ENCODE measurements at places on chromosomes 3 and 15.

DNA sequence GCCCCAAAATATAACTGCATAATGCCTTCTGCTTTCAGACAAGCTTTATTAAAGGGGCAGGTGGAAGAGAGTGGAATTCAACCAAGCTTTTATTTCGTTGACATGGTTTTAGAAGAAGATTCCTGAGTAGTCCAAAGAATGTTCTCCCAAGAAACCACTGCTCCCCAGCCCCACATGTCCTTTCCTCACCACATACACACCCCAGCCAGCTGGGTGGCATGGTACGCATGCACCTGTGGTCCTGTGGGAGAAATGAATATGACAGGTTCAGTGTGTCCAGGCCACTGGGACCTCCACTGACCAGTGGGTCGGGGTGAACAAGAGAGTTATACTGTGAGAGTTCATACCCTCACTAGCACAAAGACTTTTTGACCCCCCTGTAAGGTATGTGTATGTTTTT, 30.2 kb downstream of the ARID3B start:
- no peak for DNase-seq

DNA sequence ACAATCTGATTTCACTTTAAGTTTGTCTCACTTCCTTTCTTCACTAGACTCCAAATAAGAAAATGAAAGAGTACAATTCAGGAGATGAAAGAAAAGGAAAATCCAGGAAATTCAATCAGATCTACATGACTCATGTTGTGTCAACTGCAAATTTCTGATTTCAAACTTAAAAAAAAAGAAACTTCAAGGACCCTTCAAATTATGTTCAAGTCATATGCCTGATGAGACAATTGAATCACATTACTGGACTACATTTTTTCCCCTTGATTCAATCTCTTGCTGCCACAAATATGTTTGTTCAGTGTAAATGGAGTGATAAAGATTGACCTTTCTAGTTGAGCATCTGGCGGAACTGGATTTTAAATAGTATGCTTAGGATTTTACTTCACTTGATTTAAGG, 37.4 kb downstream of the FRMD5 start:
- peak; percentile 94 for DNase-seq

DNA sequence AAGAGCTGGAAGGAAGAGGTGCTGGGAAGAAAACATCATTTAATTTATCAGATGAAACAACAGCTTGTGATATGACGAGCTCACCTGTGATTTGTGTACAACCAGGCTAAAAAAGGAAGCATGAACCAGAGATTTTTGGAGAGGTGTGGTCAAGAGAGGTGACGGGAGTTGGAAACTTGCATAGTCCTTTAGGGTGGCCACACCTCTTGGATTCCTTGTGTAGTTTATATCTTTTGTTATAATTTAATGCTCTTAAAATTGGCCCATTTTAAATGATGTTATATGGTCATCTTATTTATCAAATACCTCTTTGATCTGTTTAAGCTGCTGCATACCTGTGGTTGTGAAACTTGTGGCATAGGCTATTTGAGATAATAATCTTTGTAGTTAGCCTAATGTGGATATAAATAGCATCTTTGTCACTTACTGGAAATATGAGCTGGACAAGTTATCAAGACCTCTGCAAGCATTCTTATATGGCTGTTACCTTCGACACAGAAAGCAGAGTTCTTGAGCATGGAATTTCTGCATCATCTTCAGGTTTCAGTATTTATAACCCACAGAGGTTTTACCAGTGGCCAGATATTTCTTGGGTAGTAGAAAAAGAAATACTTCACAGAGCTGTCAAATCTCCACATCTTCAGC, 49.1 kb downstream of the IL1RAP start:
- DNase-seq, result no peak

DNA sequence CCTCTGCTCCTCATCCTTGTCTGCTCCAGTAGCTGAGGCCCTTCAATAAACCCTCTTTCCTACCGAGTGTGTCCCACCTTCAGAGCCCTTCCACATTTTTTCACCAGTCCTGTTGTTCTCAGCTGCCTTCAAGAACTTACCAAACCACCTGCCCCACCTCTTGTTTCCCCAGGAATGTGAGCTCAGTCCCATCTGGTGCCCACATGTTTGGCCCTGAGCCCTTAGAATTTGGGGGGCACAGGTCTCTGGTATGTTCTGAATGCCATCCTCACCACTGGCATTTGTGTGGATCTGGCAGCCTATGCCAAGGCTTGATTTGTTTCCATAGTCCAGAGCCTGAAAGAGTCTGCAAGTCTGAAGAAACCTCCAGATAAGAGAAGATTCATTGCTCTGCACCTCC, 315.2 kb upstream of the PPP2R3A start:
- DNase-seq, result no peak

- DNase-seq, result no peak
Measured at GRCh38 chr3:44400771-44401170, 62.2 kb downstream of the TCAIM start.

- DNase-seq, result no peak
Measured at GRCh38 chr15:88125576-88125975, 131.0 kb downstream of the NTRK3 start.

DNA sequence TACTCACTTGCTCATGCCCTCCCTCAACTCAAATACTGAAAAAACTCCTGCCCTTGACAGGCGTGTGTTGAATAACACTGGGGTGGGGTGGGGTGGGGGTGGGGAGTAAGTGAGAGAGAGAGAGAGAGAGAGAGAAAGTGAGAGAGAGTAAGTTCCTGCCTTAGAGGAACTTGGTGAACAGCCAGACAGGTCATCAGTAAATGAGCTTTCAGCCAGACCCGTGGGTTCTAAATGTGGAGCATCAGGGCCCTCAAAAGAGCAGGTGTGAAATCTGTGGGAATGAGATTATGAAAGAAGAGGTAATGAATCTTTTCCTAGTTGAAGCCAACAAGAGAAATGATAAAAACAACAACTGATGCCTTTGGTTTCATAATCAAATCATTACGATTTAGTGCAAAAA, 134.4 kb upstream of the FAM3D start:
- DNase-seq, result no peak

GRCh38 chr3:196969134-196969659, 564 bp upstream of the PIGZ start:
- DNase-seq, result no peak

DNA sequence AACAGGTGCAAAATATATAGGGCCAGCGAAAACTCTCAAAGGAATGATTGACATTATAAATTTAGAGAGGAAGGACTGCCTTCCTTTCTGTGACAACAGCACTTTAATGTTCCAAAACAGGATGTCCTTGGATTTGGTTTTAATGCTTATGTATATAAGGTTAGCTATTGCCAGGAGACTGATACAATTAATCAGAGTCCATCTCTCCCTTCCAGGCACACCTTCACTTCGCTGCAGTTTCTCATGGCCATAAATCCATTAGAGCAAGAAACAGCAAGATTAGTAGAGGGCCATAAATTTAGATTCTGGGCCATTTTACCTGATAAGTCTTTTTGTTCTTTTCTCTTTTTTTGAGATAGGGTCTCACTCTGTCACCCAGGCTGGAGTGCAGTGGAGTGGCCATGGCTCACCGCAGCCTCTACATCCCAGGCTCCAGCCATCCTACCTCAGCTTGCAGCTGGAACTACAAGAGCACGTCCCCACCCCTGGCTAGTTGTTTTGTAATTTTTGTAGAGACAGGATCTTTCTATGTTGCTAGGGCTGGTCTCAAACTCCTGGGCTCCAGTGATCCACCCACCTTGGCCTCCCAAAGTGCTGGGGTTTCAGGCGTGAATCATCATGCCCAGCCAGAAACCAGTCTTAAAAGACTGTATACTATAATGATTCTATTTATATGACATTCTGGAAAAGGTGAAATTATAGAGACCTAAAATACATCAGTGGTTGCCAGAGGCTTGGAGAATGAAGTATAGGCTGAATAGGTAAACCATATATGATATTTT, 15.7 kb upstream of the TFRC start:
- no peak for DNase-seq

DNA sequence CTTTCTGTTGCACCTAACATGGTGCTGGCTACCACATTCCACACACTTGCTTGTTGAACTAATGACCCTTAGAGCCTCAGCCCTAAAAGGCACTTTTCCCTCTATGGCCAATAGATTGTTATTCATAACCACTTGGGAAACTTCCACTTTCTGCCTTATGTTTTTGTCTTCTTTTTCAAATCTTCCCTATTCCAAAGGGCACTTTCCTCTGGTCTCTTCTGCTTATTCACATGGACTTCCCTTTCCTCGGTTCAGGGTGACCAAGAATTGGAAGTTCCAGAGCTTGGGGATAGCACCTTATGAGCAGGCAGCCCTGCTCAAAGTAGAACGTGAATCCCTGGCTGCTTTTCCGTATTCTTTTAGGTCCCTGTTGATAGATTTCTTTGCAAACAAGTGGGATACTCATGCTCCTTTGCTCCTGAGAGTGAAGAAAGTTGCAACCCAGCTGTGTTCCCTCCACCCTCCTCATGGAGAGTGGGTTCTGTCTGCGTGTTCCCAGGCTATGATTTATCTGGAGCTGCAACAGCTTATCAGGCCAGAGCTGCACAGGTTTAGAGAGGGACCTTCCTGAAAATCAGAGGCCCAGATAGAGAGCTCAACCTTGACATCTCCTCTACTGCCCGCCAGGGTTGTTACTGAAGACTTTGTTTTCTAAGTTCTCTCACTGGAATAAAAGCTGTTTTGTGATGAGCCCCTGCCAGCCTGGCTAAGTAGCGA, 58.8 kb upstream of the MYZAP start:
- no peak for DNase-seq

DNA sequence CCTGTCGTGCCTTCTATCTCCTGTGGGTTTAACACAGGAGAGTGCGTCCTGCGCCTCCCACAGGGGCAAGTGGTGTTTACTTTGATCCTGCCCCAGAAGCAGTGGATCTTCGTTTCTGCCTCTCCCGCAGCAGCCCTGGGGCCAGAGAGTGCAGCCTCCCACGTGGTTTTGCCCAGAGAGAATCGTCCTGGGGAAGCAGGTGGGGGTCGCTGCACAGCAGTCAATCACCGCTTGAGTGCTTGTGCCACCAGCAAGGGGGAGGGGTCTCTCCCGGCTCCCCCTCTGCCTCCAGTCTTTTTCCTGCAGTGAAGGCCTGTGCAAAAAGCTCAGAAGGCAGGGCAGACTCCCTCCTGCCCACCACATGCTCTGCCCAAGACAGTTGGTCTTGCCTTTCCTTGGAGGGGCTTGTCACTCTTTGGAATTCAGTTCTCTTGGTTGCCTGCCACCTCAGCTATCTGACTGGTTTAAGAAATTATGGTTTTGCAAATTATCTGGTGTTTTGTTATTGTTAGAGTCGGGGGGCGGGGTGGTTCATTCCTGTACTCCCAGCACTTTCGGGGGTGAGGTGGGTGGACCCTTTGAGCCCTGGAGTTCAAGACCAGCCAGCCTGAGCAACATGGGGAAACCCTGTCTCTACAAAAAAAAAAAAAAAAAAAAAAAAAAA, 26.9 kb downstream of the STOML1 start:
- no peak for DNase-seq

DNA sequence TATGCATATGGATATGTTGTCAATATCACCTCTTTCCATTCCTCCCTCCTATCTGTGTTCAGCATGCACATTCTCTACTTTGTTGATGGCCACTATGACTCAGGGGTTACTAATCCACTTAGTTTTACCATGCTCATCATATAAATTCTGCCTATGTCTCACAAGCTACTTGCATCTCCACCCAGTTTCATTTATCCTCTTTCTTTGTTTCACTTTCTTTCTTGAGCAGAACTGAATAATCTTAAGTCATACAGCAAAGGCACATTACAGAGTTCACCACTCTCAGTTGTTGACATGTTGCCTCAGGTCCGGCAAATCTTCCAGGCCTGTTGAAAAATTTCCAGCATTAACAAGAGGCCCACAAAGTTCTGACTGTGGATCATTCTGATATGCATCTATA, 71.5 kb downstream of the SSR3 start:
- DNase-seq, result peak; percentile 57

DNA sequence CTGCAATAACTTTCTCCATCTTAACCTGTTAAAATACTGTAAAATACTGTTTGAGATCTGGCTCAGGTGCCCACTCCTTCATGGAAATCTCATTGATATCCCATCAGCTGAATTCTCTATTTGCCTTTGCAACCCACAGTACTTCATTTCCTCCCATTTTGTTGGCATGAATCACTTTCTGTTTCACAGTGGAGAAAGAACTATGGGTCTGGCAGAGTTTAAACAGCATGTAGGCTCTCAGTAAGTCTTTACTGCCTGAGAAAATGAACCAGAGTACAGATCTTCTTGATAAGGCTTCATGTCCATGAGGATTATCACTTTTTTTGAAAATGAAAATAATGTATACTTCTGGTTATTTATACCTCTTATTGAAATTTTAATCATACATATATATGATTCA, 245.9 kb downstream of the NAALADL2 start:
- no peak for DNase-seq

- no peak for DNase-seq
Measured at GRCh38 chr3:14795996-14796395, 22.8 kb upstream of the FGD5 start.

DNA sequence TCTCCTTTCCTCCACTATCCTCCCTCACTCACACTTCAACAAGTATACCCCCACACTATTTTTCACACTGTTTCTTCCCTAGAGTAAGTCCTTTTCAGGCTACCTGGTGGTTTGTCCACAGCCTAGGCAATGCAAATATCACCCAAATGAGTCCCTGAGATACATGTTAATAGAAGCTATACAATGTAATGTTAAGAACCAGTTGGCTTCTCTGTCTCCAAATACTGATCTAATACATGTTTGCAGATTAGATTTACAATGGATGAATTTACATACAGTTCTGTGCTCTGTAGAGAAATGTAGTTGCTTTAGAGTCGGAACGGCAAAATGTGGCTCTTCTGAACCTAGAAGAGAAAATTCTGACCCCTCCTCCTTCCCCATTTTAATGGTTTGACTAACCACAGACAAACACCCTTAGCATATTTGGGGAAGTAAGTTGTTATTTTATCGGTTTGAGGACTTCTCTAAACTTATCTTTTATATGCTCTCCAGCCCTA, 63.6 kb upstream of the MBNL1 start:
- DNase-seq, result no peak

DNA sequence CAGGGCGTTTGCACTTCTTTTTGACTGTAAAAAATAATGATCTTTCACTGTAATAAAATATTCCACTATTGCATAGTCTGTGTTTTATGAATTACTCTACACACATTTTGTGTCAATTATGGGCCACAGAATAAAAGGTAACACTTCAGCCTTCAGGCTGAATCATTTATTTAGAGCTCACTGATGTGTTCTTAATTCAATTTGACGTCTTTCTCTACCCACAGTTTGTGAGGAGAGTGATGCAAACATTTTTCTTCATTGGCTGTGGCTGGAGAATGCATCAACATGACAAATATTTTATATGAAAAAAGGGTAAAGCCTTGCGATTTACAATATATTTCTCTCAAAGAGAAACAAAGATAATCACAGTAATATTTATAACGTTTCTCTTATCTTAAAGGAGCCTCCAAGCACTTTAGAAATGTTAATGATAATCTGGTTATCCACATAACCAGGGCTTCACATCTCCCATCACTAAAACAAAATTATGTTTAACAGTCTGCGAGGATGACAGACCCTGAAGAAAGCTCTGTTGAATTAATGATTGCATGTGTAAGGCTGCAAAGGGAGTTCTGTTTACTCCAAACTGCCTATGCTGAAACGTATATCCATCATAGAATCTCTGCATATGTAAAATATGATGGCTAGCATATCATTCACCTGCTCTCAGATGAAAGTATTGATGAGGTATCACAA, 951.3 kb downstream of the ZPLD1 start:
- DNase-seq, result no peak
